ENCODE measurements at places on chromosomes 7 and 10.
A peak's percentile ranks its signal among the peaks of the same experiment; 100 is the strongest.

DNA sequence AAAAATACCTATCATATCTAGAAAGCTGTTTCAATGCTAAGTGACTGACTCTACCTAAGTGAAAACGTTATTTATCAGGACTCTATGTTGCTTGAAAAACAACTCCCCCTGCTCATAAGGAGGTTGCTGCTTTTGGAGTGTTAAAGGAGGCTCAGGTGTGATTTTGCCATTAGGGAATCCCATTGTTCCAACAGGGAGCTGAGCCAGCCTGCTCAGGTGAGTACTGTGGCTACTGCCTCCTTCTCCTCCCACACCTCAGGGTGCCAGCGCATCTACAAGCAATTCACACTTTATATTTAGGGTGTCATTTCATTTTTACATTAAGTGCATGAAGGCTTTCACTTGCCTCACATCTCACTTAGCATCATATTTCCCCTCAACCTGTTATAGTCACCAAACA lies 84.7 kb downstream of the SEM1 start:
- no peak for DNase-seq

DNA sequence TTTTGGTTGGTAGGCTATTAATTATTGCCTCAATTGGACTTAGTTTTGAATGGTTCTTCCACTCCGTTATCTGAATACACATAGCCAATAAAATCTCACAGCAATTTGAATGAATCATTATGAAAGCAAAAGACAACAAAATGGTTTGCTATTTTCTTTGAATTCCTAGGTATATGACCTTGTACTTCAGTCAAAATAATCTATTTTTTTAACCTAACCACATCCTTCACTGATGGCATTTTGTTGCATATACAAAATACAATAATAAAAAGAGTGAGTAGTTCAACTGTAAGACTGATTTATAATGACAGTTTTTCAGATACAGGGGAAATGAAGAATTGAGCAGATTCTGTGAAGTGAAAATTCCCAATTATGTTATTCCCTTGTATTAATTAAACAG lies 433.1 kb downstream of the HTR7 start:
- DNase-seq: no peak

DNA sequence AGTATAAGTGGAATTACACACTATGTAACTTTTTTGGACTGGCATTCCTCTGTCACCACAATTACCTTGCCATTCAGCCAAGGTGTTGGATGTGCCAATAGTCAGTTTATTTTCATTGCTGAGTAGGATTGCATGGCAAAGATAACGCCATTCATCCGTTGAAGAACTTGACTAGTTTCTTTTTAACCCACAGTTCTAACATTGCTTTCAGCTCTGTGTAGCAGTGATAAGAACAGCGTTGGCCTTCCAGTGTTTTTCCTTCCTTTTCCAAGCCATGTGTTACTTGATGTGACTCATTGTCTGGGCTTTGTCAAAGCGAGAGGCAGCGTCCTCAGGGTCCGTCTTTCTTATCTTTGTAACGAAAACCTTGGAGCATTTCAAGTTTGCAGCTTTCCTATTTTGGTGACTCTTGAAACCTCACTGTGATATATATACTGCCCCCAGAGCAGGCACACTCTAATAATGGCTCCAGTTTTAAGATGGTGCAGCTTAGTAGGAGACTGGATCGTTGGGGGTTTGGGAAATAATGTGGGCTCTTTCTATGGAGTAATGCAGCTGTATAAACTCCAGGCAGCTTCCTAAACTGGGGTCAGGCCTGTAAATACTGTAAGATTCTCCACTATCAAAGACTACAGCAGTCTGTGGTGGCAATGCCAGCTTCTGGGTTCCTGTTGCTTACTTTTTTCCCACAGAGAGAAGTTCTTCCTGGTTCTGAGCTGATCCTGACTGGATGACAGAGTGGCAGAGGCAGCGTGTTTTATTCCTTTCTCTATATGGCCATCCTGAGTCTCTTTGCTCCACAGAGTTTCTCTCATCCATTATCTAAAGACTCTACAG lies 41.7 kb downstream of the AKR1E2 start:
- no peak for DNase-seq

- DNase-seq: no peak
Measured at GRCh38 chr10:113479346-113480080, 73.3 kb upstream of the HABP2 start.

DNA sequence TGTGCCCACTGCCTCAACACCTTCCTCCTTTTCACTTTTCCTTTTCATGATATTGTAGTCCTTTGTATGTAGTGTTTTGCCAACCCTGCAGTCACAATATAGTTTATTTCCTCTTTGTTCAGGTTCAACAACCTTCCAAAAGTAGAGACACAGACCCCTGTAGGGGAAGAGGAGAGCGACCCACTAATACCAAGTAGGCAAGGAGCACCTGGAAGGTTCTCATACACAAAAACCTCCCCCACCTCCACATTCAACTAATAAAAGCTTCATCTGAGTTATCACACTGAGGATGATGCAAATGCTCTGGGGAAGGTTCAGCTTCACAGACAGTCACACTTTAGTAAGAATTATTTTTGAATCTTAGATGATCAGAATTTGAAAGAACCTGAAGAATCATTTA lies 41.6 kb downstream of the PIK3AP1 start:
- no peak for DNase-seq

- DNase-seq: no peak
Measured at GRCh38 chr7:46581268-46581667, 660.2 kb upstream of the IGFBP3 start.

GRCh38 chr10:31759124-31759798 lies 169.4 kb downstream of the ARHGAP12 start:
- DNase-seq: no peak

DNA sequence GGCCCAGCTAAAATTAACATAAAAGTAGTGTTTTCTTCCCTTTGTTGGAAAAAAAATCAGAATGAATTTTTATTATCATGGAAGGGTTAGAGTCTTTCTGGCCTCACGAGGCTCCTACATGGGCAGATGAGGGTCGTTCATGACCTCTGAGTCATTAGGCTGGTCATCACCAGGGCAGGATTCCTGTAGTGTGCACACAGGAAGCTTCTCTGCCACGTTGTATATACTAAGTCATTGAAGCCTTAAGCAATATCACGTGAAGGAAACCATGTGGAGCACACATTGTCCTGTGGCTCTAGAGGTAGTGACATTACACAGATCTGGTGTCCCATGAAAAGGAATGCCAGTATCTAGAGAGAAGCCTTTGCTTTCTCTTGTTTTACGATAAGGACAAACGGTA lies 84.7 kb upstream of the C1QL3 start:
- no peak for DNase-seq

GRCh38 chr10:121511943-121512342 lies 86.3 kb downstream of the FGFR2 start:
- DNase-seq: no peak

- no peak for DNase-seq
Measured at GRCh38 chr7:78863281-78863680, 590.2 kb downstream of the MAGI2 start.

GRCh38 chr10:43264344-43264964 lies 2.4 kb downstream of the RASGEF1A start:
- DNase-seq: no peak

DNA sequence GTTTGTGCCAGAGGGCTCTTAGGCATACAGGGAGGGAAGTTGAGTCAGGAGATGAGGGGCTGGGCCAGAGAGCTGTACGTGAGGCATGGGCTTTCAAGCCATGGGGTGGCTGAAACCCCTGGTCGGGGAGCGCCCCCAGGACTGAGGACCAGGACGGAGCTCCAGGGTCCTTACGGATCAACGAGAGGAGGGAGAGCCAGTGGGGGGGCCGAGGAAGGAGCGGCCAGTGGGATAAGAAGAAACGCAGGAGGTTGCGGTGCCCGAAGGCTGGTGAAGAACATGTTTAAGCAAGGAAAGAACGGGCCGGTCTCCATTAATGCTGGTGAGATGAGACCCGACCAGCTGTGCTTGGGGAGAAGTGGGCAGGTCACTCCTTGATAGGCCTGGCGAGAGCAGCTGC lies 43.6 kb upstream of the BHLHA15 start:
- DNase-seq: no peak

- no peak for DNase-seq
Measured at GRCh38 chr10:128398118-128398517, 271.9 kb upstream of the MKI67 start.

DNA sequence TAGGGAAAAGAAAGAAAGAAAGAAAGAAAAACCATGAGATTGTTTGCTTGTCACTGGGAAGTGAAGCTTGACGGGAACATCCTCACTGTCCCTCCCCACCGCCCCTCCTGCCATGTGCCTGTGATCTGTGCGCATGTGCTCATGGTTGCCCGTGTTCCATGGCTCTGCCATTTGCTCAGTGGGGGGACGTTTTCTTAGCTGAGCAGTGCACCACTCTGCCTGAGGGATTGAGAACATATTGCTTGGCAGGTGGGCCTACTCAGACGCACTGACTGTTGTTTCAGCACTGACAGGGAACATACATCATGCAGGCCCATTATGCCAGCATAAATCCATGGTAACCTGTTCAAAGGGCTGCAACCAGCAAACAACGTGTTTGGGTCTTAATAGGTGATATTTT lies 747.9 kb upstream of the GALNT17 start:
- DNase-seq: no peak

DNA sequence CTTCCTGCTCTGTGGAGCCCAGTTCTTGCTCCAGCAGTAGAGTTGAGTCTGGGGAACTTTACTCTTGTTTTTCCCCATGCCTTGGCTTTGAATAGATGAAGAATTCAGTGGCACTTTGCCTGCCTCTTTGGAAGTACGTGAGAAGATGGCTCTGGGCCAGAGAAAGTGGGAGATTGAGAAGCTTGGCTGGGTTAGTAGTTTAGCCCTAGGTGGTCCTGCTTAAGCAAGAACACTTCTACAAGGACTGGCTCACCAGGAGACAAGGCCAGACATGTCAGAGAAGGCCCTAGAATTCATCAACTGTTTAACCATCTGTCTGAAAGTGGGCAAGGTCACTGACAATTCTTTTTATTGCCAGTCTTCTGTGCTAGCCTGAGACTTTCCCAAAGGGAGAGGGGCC lies 410.3 kb downstream of the TYW1 start:
- peak; percentile 40 for DNase-seq

DNA sequence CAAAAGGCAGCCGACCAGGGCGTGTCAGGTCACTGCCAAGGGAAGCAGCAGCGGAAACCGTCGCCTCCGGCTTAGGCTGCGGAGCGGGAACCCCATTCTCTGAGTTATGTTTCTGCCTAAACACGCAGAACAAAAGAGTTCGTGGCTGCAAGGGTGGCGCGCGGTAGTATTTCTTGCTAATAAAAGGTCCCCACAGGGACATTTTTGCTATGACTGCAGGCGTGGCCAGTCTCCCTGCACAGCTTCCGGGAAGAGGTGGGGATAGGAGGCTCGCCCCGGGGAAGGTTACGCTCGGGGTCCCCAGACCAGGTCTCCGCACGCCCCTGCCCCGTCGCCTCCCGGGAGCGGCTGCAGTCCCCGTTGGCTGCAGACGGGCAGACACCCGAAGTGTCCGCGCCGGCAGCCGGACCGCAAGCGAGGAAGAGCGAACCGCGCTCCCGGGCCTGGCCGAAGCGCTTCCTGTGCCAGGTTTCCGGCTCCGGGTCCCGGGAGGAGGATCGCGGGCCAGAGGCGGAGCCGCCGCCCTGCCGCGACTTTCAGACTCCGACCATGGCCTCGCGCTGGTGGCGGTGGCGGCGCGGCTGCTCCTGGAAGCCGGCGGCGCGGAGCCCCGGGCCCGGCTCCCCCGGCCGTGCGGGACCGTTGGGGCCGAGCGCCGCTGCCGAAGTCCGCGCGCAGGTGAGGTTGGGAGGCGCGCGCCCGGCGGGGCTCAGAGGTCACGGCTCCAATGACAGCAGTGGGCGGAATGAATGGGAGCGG lies at the start of gene PDSS1:
TSS of gene PDSS1 (plus strand) at position 539 of the 759 bp plus-strand sequence. CDS start at position 550, 11 bp downstream.
- DNase-seq: no peak

GRCh38 chr10:44343843-44344242 lies 41.1 kb downstream of the CXCL12 start:
- DNase-seq: no peak

DNA sequence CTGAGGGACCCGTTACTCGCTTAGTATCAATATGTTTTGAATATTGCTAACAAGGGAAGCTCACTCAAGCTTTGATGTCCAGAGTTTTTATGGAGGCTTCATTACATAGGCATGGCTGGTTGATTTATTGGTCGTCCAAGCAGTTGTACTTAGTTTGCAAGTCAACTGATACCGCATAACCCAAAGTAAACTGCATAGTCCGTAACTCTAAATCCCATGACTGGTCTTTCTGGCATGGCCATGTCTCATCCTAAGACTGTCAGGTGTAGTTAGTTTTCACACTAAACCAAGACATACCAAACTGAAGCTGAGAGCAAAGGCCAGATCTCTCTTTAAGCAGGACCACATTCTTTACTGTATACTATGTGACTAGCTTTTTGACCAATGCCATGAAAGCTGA lies 397.9 kb downstream of the TFEC start:
- no peak for DNase-seq

DNA sequence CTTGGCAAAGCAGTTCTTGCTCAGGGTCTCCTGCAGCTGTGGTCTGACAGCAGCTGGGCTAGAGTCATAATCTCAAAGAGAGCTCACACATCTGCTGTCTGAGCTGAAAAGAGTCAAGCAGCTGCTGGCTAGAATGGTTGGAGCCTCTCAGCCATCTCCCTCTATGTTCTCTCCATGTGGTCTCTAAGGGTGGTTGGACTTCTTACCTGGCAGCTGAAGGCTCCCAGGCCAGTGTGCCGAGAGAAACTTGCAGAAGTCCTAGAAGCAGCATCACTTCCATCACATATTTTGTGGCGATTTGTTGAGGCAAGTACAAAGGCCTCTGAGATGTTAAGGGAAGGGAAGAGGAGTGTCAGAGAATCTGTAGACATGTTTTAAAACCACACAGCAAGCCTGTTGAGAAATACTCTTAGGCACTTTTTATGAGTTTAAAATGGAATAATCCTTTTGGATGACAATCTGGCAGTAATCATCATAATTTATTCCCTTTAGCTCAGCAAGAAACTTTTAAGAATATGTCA lies 93.2 kb downstream of the REEP3 start:
- DNase-seq: no peak

DNA sequence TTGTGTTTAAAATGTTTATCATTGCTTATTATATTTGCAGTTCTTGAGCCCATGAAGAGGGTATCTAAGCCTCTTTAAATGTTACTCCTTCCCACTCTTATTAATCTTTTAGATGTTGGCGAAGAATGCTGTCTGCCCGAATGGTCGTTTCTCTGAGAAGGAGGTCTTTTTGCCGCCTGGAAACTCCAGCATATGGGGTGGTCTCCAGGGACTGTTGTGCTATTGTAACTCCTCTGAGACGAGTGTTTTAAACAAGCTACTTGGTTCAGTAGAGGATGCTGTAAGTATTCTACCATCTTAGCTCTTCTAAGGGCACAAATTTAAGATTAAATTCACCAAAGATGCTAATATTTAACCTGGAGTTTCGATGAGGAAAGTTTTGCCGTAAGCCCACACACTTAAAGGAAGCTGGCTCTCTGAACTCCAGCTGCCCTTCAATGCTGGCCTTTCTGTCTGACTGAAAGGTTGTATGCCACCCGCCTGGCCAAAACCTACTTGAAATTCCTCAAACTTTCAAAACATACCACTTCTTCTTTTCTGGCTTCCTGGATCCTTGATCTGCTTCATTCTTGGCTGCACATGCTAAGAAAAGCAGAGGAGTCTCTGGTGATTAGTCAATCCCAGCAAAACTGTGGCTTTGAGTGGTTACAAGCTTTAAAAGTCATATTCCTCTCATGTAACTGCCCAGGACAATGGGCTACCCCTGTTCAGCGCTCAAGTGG lies 74.7 kb downstream of the ABCA13 start:
- DNase-seq: no peak

Measured in NCI-H187 treated with DMSO at 0.1 percent for 48 hours (cell line).